CD14-positive monocyte (primary cell): ENCODE measurements at places on chromosomes 2 and 18.

GRCh38 chr2:175004980-175005732, at the start of gene CHN1:
Gene CHN1, minus strand, starts transcription at chr2:175005381. Its CDS starts 469 bp downstream, at chr2:175004912.
- peak; percentile 9 for DNase-seq

DNA sequence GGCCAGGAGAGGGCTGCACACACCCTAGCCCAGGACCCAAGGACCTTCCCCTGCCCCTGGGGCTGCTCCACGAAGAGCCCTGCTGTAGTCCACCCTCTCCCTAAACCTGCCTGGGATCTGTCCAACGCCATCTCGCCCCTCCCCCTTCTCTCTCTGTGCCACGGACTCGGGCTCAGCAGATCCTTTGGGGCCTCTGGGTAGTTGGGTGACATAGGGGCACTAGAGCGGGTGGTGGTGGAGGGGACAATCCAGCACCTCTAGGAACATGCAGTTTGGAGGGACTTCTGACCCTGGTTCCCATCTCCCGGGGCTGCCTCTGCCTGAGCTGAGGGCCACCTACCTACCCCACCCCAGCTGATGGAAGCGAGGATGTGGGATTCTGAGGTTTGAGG, 7.3 kb upstream of the CRYBA2 start:
- no peak for DNase-seq

DNA sequence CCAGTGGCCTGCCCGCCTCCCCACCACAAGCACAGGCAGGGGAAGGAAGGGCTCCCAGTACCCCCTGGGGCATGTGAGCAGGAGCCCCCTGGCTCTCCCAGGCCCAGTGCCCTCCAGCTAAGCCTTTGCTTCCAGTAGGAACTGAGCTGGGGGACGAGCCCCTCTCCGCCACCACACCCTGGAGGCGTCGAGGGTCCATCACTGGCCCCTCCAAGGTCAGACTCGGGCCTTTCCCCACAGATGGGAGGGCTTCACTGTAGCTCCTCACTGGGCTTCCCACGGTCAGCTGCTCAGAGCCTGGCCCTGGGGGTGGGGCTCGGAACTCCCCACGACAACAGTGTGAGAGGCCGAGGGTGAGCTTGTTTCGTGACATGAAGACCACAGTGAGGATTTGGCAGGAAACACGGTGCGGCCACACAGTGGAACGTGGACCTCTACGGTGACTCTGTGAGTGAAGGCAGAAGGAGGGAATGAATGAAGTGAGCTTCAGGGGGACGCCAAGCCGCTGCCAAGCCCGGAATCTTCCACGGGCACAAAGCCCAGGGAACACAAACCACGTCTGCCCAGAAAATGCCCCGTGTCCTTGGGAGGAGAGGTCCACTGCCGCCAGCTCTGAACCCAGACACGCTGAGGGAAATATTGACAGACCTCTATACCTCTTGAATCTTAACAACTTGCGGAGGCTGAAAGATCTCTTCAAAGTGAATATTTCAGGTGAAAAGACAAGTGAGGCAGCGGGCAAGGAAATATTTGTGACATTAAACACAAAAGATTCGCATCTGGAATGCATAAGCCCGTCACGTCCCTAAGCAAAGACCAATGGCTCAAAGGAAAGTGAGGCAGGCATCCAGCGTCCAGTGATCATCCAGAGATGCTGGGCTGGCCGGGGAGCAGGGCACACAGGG, 144.8 kb upstream of the GPC1 start:
- DNase-seq, result no peak

DNA sequence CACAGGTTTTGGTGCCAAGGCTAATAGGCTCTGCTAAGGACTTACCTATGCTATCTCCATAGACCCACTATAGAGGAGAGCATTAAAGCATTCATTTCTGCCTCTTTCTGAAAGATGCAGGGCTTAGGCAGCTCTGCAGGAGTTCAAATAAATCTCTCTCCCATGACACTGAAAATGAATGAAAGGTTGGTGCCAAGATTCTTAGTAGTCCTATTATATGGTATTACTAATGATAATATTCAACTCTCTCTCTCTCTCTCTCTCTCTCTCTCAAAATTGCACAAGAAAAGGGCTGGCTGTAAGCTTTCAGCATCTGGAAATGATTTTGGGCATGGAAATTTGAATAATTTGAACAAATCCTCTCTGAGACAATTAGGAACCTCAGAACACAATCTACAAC, 433.7 kb downstream of the MBD2 start:
- DNase-seq, result no peak

DNA sequence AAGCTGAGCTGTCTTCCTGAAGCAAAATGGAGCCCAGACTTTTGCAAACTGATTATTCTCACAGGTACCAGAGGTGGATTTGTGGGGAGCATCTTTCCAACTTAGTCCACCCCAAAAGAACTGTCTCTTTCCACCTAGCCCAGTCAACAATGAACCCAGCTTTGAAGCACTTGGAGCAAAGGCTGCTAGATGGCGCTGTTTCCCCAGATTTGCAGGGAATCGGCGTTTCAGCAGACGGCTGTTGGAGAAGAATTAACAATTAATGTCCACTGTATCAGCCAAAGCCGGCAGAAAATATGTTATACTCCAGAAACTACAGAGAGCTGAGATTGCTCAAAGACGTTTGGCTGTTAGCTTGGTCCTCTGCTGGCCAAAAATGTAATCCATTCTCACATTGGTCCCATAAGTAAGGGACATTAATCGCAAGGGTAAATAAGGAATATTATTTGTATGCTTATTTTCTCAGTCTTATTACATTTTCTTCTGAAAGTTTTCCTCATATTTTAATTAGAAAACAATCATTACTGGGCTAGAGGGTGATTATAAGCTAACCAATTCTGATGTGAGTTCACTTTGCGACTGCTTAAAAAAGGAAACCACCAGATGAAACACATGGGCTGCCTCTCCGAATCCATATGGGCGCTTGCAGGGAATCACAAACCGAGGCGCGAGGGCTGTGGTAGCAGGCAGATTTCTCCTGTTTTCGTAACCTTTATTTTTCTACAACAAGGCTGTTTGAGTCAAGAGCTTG, 423.8 kb upstream of the MEX3C start:
- no peak for DNase-seq

GRCh38 chr2:1892529-1893250, 148.4 kb upstream of the PXDN start:
- no peak for DNase-seq

DNA sequence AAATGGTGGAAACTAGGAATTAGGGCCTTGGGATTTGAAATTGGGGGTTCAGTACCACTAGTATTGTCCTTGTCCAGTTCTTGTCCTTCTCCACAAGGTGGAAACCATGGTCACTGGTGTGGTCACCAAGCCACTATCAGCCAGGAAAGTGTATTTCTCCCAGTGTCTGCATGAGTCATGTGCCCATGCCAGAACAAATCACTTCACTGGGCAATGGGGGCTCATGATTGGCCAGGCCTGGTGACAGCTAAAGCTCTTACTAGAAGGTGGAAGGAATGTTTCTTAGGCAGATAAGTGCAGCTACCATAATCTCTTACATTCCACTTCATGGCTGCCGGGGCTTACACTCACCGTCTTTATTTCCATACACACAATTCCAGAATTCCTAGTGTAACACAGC, 124.8 kb upstream of the TACR1 start:
- DNase-seq, result no peak

GRCh38 chr2:58479535-58480140, 238.5 kb upstream of the FANCL start:
- DNase-seq, result no peak

DNA sequence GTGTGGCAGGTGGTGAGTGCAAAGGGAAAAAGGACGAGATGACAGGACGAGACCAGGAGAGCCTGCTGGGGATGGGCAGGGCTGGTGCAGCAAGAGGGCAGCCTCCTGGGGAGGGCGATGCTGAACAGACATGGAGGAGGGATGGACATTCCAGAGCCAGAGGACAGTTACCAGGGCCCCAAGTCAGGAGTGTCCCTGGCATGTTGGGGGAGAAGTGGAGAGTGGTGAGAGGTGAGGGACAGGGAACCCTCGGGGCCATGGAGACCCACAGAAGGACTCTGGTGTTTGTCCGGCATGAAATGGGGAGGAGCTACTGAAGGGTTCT, 19.0 kb downstream of the MTERF4 start:
- no peak for DNase-seq
